Activated T-cell treated with anti-CD3 and anti-CD28 coated beads for 48 hours (primary cell): ENCODE measurements at places on chromosomes 11 and 22.

- DNase-seq, result no peak
These were observed 67.9 kb downstream of the DKK3 start for GRCh38 chr11:11940551-11940950.

GRCh38 chr11:18720808-18721560 lies 5.0 kb downstream of the IGSF22 start:
- peak; percentile 79 for DNase-seq

DNA sequence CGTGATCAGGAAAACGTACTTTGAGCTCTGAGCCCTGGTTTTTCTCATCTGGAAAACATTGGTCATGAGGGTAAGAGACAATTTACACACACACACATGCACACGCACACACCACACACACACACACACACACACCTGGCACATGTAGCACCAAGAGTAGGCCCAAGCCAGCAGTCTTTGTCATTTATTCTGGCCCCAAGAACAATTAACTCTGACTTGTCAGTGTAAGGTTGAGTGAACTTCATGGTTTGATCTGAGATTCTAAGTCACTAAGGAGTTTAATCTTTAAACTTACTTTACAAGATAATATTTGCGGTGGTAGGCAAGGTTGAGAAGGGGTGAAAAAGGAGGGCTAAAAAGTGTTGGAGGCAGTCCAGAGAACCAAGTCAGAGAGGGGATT lies 44.1 kb downstream of the MMP20 start:
- no peak for DNase-seq

DNA sequence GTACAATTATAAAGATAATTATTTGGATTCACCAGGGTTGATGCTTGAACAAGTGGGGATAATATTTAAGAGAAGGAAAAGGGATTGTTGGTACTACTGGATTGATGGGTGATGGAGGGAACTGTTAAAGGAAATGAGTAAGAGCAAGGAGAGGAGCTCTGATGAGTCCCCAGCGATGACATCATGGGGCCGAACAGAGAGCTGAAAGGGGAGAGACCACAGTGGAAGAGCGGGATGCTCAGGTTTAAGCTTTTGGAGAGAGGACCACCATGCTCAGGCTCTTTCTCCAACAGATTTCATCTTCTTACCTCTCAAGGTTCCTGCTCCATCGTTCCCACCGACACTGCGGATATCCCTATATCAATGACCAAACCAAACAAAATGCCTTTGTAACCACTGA lies 568.7 kb downstream of the ETS1 start:
- no peak for DNase-seq

- no peak for DNase-seq
These were observed 37.3 kb upstream of the TEAD1 start for GRCh38 chr11:12636871-12637410.

DNA sequence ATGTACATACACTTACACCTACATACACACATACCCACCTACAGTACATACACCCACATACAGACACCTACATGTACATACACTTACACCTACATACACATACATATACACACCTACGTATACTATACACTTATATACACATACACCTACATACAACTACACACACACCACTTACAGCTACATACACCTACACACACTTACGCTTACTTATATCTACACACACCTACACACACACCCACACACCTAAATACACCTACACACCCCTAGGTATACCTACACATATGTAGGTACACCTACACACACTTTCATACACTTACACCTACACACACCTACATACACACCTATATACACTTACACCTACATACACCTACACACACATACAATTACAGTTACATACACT lies 61.0 kb downstream of the ARHGAP8 start:
- DNase-seq, result no peak

DNA sequence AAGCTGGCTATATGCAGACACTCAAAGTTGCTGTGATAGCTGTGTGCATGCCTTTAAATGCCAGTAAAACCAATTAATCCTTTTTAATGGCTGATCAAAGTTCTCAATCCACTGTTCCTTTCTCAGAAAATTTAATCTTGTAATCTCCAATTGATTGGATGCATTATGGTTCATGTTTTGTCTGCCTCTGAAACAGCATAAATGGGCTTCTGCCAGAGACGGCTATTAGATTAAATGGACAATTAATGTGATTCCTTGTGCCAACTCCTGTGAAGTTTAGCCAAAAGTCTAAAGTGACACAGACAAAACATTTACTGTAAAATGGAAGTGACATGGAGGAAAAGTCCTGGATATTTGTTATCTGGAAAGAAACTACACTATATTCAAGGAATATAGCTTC lies 952.5 kb upstream of the FAT3 start:
- DNase-seq, result no peak

GRCh38 chr22:19800761-19801244 lies 40.2 kb downstream of the TBX1 start:
- DNase-seq, result no peak

DNA sequence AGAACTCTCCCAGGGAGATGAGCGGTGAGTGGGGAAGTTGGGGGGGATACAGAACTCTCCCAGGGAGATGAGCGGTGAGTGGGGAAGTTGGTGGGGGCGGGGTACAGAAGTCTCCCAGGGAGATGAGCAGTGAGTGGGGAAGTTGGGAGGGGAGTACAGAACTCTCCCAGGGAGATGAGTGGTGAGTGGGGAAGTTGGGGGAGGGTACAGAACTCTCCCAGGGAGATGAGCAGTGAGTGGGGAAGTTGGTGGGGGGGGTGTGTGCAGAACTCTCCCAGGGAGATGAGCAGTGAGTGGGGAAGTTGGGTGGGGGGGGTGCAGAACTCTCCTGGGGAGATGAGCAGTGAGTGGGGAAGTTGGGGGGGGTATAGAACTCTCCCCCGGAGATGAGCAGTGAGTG lies 186.5 kb downstream of the SHANK2 start:
- no peak for DNase-seq

DNA sequence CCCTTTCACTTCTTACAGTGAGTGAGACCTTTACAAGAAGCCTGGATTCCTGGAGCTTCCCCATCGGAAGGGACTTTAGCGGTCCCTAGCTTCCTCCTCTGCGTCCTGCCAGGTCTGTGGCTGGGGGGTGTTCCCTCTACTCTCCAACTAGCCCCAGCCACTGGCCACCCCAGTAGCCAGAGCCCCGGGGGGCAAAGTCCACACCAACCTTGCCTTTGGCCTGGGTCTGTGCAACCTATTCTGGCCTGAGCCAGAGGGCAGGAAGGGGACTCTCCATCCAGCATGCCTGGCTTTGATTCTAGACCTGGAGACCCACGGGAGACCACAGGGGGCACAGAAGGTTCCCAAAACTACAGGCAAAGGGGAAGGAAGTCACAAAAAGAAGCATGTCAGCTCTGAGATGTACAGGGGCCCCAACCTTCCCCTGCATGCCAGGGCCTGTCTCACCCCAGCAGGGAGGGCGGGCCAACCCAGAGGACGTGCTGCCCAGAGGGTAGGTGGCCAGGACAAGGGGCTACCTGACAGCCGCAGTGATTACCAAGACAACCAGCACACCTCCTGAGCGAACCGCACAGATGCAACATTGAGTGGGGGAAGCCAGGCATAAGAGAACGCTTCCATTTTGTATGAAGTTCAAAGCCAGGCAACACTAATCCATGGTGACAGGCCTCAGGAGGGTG lies 52.4 kb downstream of the DSCAML1 start:
- DNase-seq, result no peak

GRCh38 chr11:9760193-9760575 lies 96.3 kb downstream of the SWAP70 start:
- no peak for DNase-seq

DNA sequence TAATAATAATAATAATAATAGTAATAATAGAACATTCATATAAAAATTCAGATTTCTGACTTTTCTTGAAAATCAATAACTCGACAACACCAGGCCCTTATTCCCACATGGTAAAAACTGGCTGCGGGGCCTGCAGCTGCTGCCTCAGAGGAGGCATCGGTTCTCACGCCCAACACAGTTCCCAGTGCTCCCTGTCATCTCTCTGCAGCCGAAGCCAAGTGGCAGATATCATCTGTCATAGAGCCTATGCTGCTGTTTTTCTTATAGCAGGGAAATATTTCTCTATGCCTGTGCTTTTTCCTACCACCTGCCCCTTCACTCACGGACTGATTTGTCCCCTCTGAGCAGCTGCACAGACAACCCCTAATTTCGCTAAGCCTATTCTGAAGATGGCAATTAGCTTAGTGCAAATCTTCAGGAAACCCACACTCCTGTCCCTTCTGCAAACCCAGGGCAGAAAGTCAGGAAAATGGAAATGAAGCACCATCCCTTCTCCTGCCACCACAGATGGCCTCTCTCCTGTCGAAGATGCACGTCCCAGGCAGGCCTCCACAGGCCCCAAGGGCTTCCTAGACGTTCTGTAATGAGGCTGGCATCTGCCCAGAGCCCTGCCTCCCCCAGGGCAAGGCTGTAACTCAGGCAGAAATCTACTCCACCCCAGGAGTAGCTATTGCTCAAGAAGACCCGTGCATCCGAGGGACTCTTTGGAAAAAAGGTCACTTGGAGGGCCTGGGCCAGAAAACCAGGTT lies 66.7 kb downstream of the SYN3 start:
- no peak for DNase-seq

- DNase-seq, result no peak
These were observed 1.9 kb upstream of the GCAT start for GRCh38 chr22:37805810-37806277.

DNA sequence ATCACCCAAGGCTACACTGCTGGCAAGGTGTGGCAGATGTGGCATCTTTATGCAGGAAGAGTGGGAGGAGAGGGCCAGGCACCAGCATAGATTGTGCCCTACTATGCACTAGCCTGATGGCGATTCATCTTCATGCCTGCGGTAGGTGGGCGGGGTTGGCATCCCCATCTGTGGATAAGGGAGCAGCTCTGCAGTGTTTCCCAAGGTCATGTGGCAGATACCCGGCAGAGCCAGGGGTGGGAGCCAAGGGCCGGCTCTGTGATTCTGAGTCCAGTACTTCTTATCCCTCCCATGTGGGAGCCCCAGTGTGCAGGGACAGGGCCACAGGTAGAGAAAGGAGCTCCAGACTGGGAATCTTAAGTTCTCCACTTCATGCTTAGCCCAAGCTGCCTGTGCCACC lies 20.0 kb downstream of the CD82 start:
- DNase-seq, result no peak

GRCh38 chr11:79506734-79507344 lies 66.0 kb upstream of the TENM4 start:
- DNase-seq, result no peak

GRCh38 chr11:34311126-34311525 lies 46.7 kb downstream of the ABTB2 start:
- DNase-seq, result no peak

GRCh38 chr22:40156001-40156516 lies 21.7 kb upstream of the TNRC6B start:
- DNase-seq, result peak; percentile 13

DNA sequence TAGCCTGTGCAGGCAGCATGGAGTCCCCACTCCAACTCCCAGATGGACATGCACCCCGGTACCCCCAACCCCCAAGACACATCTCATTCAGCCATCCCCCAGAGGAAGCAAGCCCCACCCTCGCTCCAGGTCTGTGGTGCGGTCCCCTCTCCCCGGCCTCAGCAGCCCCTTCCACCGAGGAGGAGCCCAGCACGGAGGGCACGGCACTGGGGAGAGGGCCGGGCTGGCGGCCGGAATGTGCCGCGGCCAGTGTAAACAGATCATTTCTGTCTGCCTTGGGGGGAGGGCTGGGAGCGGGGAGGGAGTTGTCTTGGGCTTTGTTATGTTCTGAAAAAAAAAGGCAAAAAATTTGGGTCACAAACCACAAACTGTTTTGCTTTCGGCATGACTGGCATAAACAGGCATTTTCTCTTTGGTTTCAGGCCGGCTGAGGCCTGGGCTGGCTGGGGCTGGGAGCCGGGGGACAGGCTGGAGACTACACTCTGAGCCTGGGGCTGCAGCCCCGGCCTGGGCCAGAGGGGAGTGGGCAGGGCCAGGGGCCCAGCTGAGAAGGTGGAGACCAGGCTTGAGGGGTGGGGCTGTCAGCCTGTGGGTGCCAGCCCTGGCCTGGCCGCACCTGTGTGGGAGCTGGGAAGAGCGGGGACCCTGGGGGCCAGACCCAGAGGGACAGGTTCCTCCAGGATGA lies 16.8 kb downstream of the IGF2 start:
- no peak for DNase-seq

- no peak for DNase-seq
These were observed 8.5 kb upstream of the CCDC34 start for GRCh38 chr11:27371489-27371888.

DNA sequence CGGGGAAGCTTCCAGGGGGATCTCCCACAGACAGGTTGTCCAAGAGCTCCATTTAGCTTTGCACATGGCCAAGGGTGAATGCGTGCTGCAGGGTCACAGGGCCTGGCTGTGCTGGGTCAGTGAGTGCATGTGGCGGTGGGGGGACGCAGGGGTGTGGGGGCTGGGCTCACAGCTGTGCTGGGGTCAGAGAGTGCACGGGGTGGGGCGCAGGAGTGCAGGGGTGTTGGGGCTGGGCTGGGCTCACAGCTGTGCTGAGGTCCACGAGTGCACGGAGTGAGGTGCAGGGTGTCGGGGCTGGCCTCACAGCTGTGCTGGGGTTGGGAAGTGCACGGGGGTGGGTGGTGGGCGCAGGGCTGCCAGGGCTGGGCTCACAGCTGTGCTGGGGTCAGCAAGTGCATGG lies 557.7 kb downstream of the BRD1 start:
- DNase-seq, result no peak

DNA sequence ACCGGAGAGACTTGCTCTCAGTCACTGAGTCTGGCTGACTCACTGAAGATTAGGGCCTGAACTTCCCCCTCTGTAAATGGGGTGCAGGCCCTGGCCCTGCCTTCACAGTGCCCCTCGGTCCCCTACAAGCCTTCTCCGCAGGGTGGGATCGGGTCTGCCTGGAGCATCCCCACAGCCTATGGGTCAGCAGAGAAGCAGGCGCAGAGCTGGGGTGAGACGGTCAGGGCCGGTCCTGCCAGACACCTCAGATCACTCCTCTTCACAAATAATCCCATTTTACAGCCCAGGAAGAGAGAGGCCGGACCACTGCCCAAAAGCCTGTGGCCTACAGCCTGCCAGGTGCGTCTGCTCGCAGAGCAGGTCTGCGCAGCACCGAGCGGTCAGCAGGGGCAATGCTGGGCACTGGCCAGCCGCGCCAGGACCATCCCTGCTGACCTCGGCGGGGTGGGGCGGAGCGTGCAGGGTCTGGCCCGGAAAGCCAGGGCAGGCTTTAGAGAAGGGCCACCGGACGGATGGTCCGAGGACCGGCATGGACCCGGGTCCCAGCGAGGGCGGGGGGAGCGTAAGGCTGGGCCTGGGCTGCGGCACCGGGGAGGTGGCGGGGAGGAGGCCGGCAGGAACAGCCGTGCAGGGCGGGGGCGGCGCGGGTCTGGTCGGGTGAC lies 522 bp upstream of the SEPTIN5 start:
- DNase-seq, result no peak

GRCh38 chr11:45573728-45574127 lies 91.7 kb downstream of the CHST1 start:
- DNase-seq, result no peak

DNA sequence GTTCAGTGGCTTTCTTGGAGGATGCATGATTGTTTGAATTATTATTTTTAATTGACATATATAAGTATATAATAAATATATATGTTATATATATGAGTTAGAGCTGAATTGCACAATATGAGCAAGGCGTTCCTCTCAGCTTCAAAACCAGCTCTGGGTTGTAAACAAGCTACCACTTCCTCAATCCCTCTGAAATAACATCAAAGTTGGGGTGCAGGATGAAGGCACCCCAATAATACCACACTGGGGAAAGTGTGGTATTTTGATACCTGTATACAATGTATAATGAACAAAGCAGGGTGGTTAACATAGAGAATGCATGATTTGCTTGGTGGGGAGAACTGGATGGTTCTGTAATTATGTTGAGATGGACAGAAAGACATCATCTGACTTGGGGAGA lies 1.7 kb upstream of the SORL1 start:
- no peak for DNase-seq
